ENCODE measurements at places on chromosomes 13 and 19.

DNA sequence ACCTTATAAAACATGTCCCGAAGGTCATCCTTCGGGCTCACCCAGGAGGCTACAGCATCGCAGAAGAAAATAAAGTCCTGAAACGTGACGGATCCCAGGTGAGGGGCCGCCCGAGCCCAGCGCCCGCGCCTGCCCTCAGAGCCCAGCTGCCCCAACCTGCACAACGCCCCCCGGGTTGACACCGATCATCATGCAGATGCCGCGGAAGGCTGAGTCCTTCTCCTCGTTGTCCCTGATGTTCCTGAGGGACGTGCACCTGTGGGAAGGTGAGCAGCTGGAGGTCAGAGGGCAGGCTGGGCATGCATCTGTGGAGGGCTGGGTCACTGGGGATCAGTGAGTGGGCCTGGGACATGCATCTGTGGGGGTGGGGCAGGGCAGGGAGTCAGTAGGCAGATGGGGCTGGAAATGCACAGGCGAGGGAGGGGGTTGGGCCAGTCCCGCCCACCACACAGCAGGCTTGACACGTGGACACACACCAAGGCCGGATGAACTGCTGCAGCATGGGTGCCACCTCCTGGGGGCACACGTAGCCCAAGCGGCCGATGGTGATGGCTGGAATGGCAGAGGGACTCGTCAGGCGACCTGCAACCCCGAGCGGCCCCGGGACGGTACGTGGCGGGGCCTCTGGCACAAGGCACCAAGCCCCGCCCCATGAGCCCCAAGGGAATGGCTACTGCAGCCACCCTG lies 5.3 kb upstream of the FBXW9 start:
- DNase-seq, result no peak

DNA sequence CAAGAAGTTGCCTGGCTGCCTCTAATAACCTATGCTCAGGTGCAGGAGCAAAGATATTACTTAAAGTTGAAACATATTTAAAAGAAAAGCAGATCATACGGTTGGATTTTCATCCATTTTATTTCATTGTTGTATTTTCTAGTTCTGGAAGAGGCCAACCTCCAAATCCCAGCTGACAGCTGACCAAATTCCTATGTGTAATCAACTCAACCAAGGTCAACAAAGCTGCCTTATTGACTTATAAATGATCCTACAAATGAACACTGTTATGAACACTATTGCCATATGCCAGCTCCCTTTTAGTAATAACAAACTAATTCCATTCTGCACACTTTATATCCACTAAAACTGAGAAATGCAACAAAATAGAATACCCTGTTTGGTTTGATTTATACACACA lies 1537.4 kb downstream of the SLITRK1 start:
- DNase-seq, result no peak

DNA sequence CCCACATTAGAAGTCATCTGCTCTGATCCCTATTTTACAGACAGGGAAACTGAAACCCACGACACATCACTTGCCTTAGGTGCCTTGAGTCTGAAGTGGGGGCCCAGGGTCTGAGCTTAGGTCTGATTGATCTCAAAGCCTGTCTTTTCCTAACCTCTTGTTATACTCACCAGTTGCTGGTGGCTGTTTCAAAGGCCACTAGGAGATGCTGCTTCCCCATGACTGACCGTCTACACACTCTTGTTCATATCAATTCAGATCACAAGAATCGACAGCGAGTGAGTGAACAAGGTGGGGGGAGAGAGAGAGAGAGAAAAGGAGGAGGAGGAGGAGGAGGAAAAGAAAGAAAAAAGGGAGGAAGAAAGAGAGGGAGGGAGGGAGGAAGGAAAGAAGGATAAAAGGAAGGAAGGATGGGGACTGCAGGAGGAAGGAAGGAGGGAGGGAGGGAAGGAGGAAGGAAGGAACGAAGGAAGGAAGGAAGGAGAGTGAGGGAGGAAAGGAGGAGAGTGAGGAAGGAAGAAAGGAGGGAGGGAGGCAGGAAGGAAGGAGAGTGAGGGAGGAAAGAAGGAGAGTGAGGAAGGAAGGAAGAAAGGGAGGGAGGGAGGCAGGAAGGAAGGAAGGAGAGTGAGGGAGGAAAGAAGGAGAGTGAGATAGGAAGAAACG lies 3.3 kb downstream of the OR10H1 start:
- no peak for DNase-seq

GRCh38 chr19:30745476-30745985 lies 373.3 kb downstream of the ZNF536 start:
- DNase-seq, result no peak

GRCh38 chr19:8965887-8966286 lies 44.3 kb downstream of the MUC16 start:
- no peak for DNase-seq

GRCh38 chr19:15149737-15150136 lies 42.5 kb downstream of the SYDE1 start:
- DNase-seq, result no peak

DNA sequence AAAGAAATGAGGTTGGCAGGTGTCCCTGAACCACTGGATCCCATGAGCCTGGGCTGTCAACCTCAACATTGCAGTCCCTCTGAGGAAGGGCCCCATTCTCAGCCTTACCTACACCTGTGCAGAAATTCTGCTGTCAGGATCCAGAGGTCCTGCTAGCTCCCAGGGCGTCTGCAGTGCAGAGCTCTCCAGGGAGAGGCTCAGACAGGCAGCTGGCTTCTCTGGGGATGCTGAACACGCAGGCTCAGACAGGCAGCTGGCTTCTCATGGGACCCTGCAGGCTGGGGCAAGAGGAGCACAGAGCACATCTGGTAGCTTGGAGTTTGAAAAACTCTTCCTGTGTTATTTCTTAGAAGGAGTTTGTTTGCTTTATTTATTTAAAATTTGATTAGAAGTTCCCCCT lies 50.9 kb downstream of the TMEM255B start:
- no peak for DNase-seq

DNA sequence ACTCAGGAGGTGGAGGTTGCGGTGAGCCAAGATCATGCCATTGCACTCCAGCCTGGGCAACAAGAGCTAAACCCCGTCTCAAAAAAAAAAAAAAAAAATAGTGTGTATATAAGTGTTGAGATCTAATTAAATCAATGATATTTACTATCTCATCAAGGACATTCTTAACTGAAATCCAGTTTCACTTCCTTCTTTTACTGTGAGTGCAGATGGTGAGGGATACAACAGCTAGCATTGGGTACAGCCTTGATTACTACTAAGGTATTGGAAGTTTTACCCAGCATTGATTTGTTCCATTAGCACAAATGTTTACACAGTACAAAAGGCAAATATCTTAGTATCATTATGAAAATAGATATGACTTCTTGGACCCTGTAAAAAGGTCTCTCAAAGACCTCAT lies 546.6 kb downstream of the KCTD12 start:
- no peak for DNase-seq

DNA sequence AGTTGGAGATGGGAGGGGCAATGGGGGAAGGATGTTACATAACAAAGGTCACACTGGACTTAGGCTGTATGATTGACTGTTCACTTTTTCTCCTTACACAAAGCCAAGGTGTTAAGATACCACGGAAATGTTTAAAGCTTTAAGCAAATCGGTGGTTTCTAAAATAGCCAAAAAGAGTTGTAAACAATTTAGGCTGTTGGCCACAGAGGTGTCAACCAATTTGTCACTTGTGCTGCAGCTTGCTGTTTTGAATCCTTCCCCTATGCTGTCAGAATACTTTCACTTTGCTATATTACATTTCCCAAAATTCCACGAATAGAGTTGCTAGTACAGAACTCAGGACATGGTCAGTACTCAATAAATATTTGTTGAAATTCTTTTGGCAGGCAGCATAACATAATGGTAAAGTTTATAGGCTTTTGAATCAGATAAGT lies 149.3 kb downstream of the VWA8 start:
- no peak for DNase-seq

Measured in pons (tissue), 1 donor.